DMS53 (cell line): ENCODE measurements at places on chromosomes 1 and 21.

DNA sequence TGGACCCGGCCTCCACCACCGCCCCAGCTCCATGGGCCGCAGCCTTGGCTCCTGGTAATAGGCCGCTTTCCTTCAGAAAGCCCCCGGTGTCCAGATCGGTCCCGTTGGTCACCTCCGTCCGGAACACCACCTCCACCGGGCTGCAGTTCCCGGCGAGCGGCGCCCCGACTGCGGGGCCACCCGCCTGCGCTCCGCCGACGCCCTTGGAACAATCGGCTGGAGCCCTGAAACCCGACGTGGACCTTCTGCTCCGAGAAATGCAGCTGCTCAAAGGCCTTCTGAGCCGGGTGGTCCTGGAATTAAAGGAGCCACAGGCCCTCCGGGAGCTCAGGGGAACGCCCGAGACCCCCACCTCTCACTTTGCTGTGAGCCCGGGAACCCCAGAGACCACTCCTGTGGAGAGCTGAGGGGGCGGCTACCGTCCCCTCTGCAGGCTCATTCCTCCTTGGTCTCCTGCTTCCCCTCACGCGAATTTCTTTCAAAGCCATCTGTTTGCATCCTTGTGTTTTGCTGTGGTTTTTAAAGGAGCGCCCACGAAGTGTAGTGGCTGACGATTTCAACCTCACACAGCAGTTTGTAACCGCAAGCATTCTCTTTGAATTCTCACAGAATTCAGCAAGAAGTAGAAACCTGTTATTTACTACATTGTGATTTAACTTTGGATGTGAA lies 6.0 kb downstream of the FCRLB start:
- peak; percentile 36 for DNase-seq

- no peak for DNase-seq
Observed at GRCh38 chr21:29309703-29310102, 11.0 kb downstream of the BACH1 start.

GRCh38 chr1:169624122-169624521 lies 5.8 kb downstream of the SELP start:
- no peak for DNase-seq

DNA sequence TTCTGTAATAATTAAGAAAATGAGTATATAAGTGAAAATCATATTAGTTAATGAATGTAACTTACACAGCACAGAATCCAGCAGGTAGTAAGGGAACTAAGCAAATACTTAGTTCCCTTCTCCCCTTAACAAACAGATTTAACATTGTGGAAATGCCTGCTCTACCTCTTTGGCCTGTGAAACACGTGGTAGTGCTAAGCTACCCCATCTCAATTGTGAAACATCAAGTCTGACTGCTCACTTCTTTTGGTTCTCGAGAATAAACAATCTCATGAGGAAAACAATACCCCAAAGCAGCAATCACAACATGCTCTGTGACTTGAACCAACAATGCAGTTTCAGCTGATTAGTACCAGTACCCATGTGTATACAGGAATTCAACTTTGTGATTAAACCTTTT lies 4.7 kb downstream of the MYSM1 start:
- no peak for DNase-seq

- peak; percentile 72 for DNase-seq
Observed at GRCh38 chr1:175530622-175531375, 212.6 kb downstream of the TNR start.

DNA sequence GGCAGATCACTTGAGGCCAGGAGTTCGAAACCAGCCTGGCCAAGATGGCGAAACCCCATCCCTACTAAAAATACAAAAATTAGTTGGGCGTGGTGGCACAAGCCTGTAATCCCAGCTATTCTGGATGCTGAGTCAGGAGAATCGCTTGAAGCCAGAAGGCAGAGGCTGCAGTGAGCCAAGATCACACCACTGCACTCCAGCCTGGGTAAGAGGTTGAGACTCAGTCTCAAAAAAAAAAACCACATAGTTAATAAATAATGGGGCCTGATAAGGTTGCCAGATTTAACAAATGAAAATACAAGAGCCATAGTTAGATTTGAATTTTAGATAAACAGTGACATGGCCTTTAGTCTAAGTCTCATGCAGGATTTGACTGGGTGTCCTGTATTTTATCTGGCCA lies 175.7 kb downstream of the ZZZ3 start:
- DNase-seq = no peak

- DNase-seq = peak; percentile 48
Observed at GRCh38 chr1:25028907-25029599, 99.0 kb upstream of the RUNX3 start.

GRCh38 chr1:18637511-18637960 lies 6.9 kb downstream of the PAX7 start:
- no peak for DNase-seq

GRCh38 chr1:16396591-16396990 lies 29.5 kb downstream of the SZRD1 start:
- DNase-seq = peak; percentile 64

- DNase-seq = no peak
Observed at GRCh38 chr1:24828183-24828886, 83.1 kb downstream of the CLIC4 start.

DNA sequence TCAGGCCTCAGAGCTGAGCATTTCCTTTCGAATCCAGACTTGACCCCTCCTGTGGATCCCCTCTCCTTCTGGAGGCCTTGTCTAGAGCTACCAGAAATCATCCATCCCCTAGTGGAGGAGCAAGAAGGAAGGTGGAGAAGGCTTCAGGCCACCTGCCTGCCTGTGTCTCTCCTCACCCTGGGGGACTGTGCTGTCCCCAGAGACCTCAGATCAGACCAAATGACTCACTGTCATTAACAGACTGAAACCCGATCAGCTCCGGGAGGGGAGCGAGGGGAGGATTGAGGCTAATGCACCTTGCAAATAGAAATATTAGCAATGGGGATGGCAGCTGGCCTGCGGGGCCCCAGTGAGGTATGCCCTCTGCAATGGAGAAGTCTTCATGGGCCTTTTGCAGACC lies 2.1 kb downstream of the MYBPH start:
- peak; percentile 42 for DNase-seq

DNA sequence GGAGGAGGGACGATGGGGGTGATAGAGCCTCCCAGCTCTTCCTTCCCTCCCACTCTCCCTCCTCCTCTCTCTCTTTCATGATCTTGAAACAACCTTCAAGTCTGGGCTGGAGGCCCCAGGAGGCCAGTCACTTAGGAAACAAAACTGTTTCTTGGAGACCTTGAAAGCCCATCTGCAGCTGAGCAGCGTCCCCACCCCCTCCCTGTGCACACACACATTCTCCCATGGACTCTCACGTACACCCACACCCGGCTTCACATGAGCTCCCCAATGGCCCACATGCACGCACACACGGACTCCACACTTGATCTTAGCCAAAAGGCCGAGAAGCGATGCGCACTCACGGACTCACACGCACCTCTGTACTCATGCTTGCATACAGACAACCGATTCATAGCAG lies 3.2 kb upstream of the ATP1A2 start:
- no peak for DNase-seq

GRCh38 chr21:21851657-21852056 lies 853.4 kb downstream of the NCAM2 start:
- no peak for DNase-seq
